Fibroblast of the aortic adventitia (primary cell): ENCODE measurements at places on chromosomes 4 and X.
A peak's percentile ranks its signal among the peaks of the same experiment; 100 is the strongest.

DNA sequence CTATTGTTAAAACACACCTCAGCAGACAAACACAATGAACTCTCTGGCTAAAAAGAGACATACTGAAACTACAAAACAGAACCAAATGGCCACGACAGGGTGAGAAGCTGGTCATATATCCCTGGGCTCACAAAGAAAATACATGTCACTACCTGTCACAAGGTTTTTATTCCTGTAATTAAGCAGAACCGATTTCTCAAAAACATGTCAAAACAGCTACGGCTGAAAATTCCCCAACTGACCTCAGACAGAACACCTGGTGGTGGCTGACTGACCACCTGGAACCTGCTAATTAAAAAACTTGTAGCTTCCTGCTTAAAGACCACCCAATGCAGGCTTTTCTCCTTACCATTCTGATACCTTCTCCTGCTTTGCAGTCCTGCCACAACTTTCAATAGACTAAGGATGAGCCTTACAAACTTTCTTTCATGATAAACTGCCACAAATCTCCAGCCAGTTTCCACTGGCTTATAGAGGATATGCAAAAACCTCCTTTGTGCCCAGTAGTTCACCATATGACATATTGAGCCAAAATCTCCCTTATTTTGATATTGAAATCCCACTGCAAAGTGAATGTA, 571.9 kb downstream of the SPOCK3 start:
- DNase-seq = no peak

DNA sequence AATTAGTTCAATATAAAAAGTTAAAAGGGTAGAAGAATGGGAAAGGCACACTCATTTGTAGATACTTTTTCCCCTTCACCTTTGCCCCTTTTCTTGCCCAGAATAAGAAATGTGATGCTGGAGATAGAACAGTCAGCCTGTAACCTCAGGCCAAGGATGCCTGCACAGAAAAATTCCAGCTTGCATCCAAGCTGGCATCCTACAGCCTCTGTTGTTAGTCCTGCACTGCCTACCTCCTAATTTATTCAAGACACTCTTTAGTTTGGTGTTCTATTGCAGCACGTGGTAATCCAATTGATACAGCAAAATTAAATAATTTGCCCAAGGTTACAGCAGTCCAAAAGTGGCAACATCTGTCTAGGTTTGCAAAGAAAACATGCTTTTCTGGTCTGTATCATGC, 9.7 kb upstream of the USO1 start:
- no peak for DNase-seq

DNA sequence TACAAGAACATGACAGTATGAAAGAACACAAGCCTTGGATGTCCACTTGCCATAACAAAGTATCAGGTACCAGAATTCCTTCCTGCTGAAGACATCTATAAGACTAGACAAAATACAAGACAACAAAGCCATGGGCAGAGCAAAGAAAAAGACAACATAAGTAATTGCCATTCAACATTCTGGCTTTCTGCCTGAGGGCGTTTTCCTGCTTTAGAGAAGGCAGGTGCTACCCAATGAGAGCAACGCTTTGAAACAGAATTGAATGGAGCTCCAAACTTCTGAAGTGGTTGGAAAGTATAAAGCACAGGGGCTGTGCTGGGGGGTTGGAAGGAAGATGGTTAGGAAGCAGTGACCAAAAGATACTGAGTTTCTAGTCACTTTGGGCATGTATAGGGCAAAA, 30.1 kb downstream of the PDE5A start:
- no peak for DNase-seq

- no peak for DNase-seq
Measured at GRCh38 chrX:143121477-143121876, 95.7 kb downstream of the SPANXN4 start.

DNA sequence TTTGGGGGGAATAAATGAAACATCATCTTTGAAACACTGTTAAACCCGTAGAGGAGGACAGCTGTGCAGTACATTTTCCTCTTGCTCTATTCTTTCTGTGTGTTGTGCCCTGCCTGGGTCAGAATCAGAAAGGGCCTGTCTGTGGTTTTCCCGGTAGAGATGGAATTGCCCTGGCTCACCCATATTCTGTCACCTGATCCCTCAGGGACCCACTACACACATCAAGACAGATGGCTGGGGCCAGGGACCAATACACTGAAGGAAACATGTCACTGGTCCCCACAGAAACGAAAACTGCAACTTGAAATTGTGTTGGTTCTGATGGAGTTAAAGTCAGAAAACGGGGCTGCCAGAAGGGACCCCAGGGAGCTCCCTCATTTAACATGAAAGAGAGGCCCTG, 114.9 kb downstream of the ZNF827 start:
- no peak for DNase-seq

DNA sequence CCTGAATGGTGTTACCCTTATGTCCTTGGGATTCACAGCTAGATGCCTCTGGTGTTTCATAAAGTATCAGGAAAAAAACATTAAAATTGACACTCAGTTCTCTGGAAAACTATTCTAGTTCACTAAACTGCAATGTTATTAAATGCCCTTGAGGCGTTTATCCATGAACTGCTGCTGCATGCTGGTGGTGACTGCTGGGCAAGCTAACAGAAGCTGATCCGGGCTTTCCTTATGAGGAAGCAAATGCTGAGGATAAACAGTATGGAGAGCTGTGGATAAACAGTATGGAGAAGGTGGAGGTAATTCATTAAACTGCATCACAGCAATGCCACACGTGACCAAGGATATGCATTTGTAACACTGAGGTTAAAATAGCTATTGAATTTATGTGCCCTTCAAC, 227.0 kb downstream of the NR3C2 start:
- DNase-seq = no peak

DNA sequence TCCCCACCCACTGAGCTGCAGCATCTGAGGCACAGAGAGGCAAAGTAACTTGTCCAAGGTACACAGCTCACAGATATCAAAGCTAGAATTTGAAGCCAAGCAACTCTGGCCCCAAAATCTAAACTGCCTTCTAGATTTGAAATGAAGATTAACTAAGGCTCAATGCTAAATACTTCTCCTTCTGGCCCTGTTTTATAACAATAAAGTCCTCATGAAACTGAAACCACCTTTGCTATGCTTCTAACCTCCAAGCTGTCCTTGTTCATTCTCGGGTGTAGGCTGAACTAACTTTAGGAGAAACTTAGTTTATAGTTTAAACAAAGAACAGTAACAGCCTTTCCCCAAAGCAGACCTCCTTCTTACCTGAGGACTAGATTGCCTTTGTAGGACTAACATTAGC, 93.6 kb downstream of the DCTD start:
- DNase-seq = no peak

GRCh38 chr4:52098618-52099017, 47.5 kb downstream of the SPATA18 start:
- DNase-seq = no peak

- DNase-seq = no peak
Measured at GRCh38 chr4:75018811-75019479, 86.0 kb downstream of the PARM1 start.

DNA sequence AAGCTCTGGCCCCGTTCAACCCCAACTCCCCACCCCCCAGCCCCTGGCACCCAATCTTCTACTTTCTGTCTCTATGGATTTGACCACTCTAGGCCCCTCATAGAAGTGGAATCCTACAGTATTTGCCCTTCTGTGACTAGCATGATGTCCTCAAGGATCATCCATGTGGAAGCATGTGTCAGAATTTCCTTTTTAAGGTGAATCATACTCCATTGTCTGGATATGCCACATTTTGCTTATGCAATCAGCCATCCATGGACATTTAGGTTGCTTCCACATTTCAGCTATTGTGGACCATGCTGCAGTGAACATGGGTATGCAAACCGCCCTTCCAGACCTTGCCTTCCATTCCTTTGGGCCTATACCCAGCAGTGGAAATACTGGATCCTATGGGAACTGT, 15.5 kb downstream of the CCNQ start:
- DNase-seq = no peak

GRCh38 chr4:180518906-180519305, 1724.3 kb upstream of the TENM3 start:
- DNase-seq = no peak

- DNase-seq = no peak
Measured at GRCh38 chr4:122541996-122542395, 78.9 kb downstream of the IL21 start.

DNA sequence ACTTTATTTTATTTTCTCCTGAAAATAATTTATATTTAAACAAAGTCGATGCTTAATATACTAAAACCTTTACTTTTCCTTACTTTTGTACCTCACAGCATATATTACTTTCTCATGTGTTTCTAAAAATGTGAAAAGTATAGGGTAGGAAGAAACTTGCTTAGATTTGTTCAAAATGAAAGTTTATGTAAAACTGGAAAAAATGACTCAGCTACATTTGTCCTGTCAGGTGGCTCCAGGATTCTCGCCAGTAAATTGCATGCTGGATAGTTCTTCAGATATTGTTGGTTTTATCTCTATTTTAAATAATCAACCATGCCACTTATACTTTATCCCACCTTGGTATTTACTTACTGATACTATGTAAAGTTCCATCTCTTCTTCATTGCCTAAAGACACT, 159.2 kb upstream of the NDST4 start:
- no peak for DNase-seq

GRCh38 chrX:155998761-155999510, 1.4 kb downstream of the IL9R start:
- DNase-seq = no peak

DNA sequence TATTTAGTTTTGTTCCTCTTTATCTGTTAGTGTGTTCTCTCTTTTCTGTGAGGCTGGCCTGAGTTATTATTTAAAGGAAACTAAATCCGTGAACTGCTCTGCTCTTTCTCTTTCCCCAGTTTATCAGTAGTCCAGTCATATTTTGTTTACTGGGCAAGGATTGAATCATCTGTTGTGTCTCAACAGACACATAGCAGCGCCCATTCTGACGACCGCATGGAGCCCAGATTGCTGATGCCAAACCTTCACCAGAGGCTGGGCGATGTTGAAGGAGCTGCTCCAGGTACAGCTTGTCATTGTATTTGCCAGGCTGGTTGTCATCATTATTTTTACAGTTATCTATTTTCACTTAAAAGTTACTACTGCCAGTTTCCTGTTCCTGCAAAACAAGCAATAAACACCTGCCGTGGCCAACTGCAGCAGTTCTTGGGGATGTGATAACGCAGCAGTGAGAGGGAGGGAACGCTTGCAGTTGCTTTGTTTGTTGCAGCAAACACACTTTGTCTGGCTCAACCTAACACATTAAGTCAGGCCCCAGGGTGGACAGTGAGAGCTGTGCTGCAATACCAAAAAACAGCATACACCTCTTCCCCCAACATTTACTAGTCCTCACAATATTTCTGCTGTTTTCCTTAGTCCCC, 10.1 kb downstream of the REELD1 start:
- peak; percentile 46 for DNase-seq

DNA sequence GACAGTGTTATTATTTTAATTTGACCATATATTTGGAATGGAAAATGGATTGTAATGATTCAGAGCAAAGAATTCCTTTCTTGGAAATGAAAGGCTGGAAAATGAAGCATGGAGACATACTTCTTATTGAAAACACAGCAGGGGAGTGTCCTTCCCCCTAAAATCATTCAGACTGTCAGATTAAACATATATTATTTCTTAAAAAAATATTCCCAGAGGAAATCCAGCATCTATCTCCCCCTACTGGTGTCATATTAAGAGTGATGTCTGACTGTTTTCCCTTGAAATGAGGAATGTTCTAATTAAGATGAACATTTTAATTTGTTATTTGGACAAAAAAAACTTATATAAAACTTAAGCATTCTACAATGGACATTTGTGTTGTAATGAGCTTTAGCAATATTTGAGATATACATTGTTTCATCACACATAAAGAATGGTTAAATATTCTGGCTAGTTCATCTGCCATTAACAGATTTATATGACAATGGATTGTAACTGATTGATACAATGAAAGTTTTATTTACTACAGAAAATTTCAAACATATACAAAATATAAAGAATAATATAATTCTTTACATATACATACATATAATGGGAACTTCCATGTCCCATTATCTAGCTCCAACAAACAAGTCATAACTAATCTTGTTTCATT, 264.6 kb downstream of the SPRY1 start:
- DNase-seq = peak; percentile 54

DNA sequence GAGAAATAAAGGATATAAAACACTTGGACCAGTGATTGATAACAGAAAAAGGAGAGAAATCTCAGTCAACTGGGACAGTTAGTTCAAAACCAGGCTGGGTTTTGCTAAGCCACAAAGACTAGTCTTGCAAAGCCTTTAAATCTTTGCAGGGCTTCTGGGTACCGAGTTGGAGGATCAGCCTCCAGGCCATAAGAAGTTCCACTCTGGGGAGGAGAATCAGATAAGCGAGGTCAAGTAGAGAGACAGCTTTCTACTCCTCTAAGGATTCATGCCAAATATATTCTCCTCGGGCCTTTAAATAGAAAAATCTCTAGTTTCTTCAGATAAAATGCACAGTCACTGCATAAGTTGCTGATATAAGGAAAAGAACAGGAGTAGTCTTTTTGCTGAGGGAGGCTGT, 92.7 kb downstream of the MFAP3L start:
- DNase-seq = no peak

DNA sequence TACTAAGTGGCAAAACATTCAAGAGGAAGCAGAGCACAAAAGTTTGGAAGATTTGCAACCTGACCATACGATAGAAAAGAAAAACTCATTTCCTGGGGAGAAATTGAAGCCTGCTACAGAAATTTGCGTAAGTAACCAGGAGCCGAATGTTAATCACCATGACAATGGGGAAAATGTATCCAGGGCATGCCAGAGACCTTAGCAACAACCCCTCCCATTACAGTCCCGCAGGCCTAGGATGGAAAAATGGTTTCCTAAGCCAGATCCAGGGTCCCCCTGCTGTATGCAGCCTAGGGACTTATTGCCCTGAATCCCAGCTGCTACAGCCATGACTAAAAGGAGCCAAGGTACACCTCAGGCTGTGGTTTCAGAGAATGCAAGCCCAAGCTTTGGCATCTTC, 472.2 kb upstream of the KLHL4 start:
- no peak for DNase-seq

DNA sequence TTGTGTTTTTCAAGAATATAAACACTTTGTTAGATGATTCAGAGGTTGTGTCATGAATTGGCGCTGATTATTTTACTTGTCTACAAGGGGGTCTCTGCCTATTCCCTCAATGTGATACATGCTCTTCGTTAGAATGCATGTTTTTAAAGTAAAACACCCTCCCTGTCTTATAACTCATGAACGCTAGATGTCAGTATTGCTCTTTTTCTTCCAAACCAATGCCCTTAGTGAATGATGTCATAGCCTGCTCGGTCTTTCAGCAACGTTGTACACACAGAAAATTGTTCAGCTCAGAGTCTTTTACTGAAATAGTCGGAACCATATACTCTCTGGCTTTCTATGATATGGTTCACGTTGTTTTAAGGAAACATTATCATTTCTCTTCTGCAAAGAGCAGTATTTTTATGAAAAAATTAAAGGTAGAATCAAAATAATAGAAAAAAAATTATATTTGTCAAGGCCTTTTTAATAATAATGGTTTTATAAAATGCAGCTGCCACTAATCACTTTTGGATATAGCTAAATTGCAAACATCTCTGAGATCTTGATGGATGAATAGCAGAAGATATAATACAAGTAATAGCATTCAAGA, 292.9 kb downstream of the TLL1 start:
- peak; percentile 90 for DNase-seq
